ENCODE measurements at places on chromosomes 3 and 15.

DNA sequence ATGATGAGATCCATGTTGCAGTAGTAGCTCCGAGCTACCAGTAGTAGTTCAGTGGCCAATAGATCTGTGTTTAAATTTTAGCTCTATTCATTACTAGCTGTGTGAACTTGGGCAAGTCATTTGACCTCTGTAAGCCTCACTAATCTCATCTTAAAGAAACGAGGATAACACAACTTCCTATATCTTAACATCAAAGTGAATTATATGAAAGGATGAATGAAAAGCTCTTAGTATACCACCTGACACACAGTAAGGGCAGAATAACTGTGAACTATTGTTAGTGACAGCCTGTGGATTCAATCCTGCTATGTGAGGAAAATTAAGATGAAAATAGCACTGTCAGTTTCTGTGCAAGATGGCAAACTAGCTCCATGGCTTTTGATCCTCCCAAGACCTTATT lies 114.5 kb upstream of the PHLDB2 start:
- no peak for DNase-seq

GRCh38 chr15:71782422-71783165 lies 27.8 kb upstream of the NR2E3 start:
- no peak for DNase-seq

- no peak for DNase-seq
Measured at GRCh38 chr3:48776854-48777253, 59.8 kb upstream of the IP6K2 start.

GRCh38 chr15:34588046-34588674 lies 4.7 kb upstream of the GOLGA8B start:
- DNase-seq, result no peak

DNA sequence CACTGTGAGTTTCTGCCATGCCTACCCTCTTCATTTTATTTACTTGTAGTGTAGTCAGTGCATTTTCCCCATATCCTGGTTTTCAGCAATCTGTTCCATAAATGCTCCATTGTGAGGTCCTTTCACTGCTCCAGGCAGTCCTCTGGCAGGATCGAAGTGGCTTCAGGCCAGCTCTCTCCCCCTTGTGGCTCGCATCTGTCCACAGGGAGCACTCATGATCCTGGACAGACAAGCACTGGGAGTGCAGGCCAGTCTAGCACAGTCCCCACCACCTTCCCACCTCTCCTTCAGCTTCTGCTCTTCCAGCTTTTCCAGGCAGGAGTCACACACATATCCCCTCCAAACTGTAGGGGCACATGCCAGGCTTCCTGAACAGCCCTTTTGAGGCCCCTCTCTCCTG lies 173.6 kb downstream of the PPM1L start:
- DNase-seq, result no peak

- no peak for DNase-seq
Measured at GRCh38 chr3:138197058-138197457, 10.0 kb downstream of the ARMC8 start.

DNA sequence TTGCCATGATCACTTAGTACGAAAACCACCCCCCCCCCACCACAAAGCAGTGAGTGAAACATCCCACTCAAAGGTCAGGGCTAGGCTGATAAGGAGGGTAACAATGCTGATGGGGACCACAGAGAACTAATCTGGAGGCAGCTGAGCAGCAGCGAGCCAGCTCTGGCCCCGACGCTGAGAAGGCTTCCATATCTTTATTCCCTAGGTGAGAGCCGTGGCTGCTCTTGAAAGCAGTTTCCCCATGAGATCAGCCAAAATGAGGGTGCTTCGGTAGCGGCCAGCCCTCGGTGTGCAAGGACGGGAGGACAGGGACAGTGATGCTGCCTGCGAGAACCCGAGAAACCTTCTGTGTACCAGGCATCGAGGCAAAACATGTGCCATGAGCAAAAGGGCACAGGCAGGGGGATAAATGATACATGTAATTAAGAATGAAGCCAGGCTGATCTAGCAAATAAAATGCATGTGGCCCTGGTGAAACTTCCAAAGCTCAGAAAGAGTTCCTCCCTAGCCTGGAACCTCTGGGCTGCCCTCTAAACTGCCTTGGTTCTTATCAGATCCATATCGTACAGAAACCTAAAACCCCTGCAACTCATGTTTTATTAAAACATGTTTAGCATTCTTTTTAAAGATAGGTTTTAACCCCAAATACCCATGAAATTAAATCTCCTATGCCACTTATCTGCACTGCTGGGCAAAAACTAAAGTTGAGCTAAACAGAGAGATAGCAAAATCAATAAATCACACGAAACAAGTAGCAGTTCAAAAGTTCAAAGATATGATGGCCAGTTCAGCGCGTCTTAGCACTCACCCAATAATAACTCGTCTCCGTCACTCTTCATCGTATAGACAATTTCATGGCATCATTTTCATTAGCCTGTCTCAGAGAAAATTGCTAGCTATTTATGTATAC lies 337.3 kb downstream of the FOXP1 start:
- no peak for DNase-seq

DNA sequence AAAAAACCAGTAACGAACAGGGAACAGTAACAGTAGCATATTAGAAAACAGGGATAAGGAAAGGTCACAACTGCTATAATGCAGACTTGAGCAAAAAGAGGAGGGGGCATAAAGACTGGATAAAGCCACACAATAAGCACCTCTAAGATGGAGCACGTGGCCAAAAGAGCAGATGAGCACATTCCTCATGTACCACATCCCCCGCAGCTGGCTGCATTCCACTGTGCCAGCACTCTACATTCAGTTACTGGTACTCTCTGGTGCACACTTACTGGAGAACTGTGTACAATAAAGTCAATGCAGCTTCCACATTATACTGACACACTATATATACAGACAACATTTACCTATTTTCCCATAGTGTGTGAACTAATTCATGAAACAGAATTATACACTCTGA lies 64.7 kb downstream of the UBE3A start:
- no peak for DNase-seq

- DNase-seq, result no peak
Measured at GRCh38 chr15:31498756-31499155, 172.1 kb downstream of the KLF13 start.

DNA sequence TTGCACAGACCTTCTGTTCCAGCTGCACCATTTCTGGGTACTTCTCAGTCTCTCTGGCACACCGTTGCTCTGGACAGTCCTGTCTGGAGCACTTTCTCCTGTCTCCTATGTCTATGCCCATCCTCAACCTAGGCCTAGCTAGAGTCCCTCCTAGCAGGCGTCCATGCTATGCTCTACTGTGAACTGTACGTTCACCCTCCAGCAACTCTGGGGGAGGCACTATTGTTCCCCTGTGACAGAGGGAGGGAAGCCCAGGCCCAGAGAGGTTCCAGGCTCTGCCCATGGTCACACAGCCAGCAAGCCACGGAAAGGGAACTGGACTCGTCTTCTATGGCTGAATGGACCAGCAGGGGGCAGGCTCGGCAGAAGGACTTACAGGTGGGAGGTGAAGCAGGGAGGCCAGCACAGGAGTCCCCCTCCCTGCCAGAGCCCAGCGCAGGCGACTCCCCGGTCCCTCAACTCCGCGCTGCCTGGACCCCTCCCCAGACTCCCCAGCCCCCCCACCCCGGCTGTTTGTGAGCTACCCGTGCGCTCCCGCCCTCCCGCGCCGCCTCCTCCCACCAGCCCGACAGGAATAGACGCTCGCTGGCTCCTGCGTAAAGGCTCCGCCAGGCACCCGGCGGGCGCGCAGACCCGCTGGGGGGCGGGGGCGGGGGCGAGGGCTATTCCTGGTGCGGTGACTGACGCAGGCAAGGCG lies 1.7 kb upstream of the LINGO1 start:
- peak; percentile 40 for DNase-seq

DNA sequence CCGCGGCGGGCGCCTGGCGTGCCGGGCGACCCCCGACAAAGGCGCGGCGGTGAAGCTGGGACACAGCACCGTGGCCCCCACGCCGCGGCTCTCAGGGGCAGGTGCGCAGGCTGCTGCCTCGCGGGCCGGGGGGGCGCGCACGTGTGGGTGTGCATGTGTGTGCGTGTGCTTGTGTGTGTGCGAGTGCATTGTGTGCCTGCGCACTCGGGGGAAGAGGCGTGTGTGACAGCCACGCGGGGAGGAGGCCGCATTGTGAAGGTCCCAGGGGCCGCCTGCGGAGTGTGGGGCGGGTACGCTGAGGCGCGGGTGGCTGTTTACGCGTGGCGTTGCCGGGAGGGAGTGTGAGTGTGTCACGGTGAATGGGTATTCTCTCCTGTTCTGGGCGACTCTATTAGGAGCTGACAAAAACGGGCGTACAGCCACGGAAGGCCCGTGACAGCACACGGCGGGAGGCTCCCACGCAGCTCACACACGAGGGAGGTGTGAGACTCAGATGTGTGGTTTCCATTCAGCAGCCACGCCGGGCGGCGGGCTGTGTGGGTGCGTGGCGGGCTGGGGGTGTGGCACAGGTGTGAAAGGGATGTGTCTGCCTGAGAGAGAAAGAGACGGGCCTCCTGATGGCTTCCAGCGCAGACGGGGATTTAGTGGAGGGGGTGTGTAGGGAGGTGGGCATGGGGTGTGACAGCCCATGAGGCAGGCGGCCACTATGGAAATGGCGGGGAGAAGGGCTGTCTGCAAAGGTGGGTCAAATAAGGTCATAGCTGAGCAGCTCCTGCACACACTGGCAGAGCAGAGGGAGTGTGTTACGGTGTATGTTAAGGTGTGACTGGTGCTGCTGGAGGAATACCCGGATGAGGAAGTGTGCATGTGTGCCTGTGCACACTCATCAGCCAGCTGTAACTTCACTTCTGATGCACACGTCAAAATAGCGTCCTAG lies 750 bp downstream of the PODXL2 start:
- no peak for DNase-seq

- DNase-seq, result no peak
Measured at GRCh38 chr3:183122257-183122932, 23.1 kb upstream of the MCCC1 start.

GRCh38 chr3:94065122-94065521 lies 2.3 kb downstream of the NSUN3 start:
- no peak for DNase-seq

DNA sequence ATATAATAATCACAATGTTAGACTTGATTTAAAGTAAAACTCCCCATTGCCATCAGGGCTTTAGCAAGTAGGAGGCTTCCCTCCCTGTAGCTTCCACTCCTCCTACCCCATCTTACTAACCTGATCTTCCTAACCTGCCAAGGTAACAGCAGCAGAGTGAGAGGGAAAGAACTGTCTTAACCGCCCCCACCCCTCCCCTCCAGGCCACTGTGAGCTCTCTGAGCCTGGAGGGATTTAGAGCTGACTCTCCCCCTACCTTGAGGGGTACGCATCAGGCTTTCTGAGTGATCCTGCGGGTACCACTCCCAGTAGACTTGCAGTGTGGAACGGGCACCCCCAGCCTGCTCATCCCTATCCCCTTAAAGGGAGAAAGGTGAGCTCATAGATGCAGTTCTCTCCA lies 11.4 kb upstream of the PRSS50 start:
- DNase-seq, result no peak

DNA sequence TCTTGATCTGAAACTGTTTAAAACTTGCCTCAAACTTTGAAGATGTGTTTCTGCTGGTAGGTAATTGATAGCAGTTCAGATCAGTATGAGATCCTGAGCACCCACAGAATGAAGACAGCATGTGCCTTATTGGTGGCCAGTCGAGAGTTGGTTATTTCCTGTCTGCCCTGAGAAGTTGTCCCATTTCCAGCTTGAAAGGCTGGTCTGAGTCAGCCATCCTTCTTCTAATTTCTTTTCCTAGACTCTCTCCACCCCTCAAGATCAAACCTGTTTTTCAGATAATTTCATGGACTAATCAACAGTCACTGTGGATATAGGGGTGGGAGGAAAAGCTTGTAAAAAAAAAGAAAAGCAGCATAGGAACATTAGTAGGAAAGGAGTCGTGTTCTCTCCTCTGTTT lies 464.4 kb downstream of the FOXP1 start:
- DNase-seq, result no peak

DNA sequence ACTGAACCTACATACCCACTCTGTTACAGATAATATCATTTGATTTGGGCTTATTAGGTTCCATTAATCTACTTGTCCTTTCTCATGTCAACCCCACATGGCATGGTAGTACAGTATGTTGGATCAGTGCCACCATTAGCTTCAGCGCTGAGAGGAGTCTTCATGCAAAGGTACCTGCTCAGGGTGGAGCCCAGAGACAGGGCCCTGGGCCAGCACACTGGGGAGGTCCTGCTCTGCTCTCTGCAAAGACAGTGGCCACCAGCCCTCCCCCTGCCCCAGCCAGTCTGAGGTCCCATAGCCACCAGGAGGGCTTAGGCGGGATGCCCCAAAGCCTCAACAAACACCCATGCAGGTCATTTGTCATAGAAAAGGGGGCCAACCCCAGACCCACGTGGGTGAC lies 71.0 kb downstream of the ATP10A start:
- no peak for DNase-seq

DNA sequence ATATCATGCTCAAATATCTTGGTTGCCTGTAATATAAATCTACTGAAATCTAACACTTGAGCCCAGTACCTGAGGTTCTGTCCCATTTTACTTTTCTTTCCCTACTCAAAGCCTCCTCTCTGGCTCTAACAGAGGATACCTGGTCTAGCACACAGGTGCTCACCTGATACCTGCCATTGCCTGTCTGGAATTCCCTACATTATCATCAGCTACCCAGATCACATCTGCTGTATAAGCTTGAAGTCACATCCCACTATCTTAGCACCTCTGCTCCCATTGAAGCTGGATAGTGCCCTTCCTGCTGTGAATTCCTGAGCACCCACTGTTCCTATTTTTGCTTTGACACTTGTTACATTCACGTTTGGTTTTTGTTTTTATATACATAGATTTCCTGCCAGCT lies 30.5 kb downstream of the GYG1 start:
- no peak for DNase-seq

DNA sequence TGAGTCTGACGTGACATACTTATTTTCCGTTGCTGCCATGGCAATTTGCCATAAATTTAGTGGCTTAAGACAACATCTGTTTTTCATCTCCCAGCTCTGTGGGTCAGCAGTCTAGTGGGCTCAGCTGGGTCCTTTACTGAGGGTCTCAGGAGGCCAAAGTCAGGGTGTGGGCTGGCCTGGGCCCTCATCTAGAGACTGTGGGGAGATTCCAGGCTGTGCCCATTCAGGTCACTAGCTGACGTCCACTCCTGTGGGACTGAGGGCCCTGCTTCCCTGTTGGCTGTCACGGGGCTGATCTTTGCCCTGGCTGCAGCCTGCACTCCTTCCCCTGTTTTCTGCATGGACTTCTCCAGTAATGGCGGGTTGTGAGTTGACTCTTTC lies 19.1 kb downstream of the FGD5 start:
- peak; percentile 61 for DNase-seq

DNA sequence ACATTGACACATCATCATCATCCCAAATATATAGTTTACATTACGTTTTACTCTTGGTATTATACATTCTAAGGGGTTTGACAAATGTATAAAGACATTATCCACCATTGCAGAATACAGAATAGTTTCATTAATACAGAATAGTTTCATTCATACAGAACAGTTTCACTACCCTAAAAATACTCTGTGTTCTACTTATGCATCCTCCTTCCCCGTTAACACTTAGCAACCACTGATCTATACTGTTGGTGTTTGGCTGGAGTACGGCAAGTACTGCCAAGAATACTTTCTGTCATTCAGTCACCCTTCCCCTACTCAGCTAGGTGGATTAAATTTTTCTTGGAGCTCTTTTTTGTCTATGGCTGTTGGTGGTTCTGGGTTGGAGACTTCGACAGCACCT lies 33.4 kb downstream of the LEKR1 start:
- DNase-seq, result no peak

Data from renal cortex interstitium (tissue), 15 donors.